GM23338 (cell line): ENCODE measurements at places on chromosomes 7 and 10.
A peak's percentile ranks its signal among the peaks of the same experiment; 100 is the strongest.

DNA sequence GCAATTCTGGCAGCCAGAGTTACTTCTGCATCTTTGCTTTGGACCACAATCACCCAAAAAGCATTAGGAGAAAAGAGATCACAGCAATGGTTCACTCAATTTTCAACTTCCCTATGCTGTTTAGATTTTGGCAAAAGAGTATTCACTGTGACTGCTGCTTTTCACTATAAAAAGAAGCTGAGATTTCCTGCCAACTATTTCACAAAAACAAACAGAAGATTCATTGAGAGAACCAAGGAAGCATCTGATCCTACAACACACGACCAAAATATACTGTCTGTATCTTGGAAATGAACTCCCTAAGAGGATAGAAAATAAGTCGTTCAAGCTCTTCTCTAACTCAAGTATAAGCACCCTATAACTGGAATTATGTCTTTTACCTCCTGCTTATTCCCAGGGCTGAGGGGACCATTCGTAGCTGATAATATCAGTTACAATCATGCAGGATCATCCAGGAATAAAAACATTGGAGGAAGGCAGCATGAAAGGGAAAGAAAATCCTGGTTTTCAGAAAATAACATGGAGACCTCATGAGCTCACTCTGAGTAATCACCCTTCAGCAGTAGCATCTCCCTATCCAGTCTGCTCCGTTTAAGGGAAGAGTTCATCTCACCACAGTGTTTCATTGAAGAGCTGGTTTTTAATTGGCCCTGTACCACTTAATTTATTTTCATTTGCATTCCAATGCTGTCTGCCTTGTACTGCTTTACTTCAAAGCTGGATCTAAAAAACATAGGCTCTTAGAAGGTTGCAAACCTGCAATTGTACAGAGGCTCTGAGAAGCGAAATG is 256.2 kb downstream of the PAXIP1 start:
- DNase-seq: no peak

DNA sequence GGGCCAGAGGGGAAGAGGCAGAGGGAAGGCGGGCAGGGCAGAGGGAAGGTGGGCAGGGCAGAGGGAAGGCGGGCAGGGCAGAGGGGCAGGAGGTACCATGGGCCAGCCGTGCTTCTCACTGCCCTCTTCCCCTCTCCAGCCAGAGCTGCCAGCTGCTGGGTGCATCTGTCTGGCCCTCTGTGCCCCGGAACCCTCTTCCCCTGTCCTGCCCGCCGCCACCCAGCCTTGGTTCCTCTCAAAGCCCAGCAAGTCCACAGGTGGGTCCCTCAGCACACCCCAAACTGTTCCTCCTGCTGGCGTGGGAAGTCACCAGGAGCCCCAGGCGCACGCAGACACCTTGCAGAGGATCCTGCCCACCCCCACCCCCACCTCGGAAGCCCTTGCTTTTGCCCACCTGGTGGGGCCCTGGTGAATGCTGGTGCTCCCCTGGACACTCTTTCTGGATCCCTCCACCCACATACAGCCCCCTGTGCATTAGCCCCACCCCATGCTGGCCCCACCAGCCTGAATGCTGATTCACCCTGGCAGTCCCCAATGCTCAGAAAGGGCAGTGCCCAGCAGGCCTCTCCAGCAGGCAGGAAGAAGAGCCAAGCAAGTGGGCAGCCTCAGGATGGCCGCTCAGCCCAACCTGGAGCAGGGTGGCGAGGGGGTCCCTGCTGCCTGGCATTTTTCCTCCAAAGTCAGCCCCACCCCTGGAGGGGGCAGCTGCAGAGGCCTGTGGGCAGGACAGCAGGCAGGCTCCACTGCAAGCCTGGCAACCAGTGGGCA is 1.9 kb upstream of the PWWP2B start:
- DNase-seq: no peak

DNA sequence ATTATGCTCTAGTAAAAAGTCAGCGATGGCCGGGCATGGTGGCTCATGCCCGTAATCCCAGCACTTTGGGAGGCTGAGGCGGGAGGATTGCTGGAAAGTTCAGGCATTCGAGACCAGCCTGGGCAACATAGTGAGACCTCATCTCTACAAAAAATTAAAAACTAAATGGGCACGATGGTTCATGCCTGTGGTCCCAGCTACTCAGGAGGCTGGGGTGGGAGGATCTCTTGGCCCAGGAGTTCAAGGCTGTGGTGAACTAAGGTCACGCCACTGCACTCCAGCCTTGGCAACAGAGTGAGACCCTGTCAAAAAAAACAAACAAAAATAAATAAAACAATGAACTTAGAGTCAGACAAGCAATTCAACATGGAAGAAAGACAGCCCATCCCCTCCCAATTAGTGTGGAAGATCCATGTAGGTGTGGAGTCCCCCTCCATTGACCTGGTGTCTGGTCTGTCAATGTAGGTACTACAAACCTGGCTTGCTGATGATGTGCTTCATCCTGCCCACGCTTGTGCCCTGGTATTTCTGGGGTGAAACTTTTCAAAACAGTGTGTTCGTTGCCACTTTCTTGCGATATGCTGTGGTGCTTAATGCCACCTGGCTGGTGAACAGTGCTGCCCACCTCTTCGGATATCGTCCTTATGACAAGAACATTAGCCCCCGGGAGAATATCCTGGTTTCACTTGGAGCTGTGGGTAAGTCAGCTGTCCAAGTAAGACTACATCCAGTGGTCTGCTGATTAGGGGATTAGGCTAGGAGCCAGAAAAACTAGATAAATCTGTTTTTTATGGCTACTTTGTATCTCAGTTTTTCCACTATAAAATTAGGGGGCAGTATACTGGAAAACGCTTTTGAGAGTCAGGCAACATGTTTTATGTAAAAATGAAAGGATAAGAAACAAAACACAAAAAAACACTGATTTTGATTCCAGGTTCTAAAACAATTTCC is 9.3 kb downstream of the SCD start:
- DNase-seq: no peak

DNA sequence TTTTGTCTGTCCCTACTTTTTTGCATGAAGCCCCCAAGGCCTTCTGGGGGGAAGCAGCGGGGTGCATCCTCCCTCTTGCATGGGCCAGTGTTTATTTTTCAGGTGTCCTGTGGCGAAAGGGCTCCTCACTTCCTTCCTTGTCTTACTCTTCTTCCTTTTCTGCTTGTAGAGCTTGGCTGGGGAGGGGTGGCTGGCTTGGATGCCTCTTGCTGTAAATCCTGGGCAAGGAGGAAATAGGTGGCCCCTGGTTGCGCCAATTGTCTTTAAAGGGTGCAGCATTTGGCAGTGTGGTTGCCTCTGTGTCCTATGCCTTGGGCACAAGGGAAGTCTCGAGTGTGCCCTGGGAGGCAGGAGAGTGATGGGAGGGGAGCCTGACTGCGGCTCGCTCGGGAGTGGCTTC is 95.0 kb downstream of the SH2D4B start:
- DNase-seq: no peak

DNA sequence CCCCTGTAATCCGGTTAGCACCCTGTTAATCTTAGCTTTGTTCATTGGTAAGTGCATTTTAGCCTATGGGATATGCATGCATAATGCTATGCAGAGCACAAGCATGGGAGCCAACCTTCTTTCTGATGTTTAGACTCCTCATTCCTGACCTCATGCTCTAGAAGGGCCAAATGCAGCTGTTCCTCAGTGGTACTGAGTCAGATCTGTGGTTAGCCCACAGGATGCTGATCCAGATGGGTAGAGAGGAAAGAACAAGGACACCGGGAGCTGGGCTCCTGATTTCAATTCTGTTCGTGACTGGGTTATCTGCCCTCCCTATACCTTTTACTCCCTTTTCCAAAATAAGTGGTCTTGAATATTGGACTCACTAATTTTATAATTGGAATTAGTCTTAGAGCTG is 31.7 kb upstream of the C10orf90 start:
- DNase-seq: no peak

- DNase-seq: no peak
Measured at GRCh38 chr10:19570991-19571390, 245.2 kb upstream of the PLXDC2 start.

- no peak for DNase-seq
Measured at GRCh38 chr7:14321947-14322346, 332.5 kb upstream of the ETV1 start.

DNA sequence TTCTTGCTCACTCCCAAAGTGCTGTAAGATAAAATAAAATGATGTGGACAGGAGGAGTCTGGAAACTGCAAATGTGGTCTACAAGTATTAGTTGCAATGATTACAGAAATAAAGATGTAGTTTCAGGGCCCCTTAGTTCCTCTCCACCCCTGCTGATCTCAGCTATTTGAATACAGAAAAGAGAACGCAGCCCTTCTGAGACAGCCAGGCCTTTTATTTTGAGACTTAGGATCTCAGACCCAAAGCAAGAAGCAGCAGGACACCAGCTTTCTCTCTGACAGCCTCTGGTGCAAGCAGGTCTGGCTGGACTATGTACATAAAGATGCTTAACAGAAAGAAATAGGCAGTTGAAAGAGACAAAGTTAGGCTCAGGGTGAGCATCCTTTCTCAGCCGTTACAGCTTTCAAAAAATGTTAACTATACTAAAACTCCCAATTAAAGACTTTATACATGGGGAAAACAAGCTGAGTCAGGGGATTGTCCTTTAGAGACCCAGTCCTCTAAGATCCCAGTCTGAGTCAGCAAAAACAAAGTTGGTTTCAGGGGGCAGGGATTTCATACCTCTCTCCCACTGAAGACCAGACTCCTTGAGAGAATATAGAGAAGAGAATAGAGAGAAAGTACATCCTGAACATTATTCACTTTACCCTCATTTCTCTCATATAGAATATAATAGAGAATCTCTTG is 220.4 kb downstream of the TMEM178B start:
- DNase-seq: no peak

GRCh38 chr7:46352004-46352954 is 431.2 kb upstream of the IGFBP3 start:
- DNase-seq: peak; percentile 84

- DNase-seq: no peak
Measured at GRCh38 chr7:124191030-124191429, 158.2 kb upstream of the TMEM229A start.

DNA sequence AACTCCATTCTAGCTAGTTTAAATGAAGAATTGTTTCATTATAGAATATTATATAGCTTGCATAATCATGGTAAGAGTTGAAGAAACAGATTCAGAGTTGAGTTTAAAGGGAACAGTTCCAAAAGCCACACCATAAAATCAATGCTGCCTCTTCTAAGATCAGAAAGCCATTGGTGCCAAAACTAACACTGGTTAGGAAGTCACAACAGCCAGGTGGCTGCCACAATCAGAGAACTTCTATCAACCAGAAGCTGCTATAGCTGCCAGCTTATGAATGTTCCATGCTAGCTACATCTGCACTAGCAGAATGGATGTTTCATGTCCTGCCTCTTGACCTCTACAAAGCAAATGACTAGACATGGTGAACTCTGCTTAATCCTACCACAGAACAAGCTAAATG is 583.1 kb upstream of the LRRN3 start:
- DNase-seq: no peak

DNA sequence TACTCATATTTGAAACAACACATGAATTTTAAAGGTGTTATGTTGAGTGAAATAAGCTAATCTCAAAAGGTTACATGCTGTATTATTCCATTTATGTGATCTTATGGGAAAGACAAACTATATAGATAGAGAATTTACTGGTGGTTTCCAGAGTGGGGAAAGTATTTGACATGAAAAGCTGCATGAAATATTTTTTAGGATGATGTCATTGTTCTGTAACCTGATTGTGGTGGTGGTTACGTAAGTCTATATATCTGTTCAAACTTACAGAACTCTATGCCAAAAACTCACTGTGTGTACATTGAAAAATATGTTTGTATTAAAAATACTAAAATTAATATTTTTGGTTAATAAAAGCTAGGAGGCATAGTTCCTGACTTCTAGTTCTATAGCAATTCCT is 453.0 kb downstream of the SORCS3 start:
- DNase-seq: no peak

GRCh38 chr10:4545062-4545461 is 280.9 kb upstream of the AKR1E2 start:
- no peak for DNase-seq

- no peak for DNase-seq
Measured at GRCh38 chr10:120605410-120605809, 148.4 kb downstream of the PLPP4 start.

GRCh38 chr7:39720586-39720985 is 97.2 kb downstream of the RALA start:
- DNase-seq: peak; percentile 73
